ENCODE measurements at places on chromosomes 12 and 14.

- DNase-seq = no peak
Observed at GRCh38 chr12:6753772-6754356, 923 bp upstream of the MLF2 start.

DNA sequence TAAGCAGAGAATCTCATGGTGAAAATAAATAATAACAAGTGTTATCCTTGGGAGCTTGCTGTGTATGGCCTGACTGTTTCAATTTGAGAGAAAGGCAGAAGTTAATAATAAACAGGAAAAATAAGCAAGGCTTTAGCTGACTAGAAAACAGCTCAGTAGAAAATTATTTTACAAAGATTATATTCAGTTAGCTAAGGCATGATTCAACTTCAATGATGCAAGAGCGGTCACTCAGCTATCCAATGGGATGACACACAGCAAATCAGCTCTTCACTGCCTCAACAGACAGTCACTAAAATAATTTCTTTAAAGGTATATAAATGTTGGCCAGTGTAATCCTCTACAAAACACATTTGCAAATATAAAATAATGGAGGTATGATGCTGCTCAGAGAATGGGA, 18.6 kb downstream of the GSTZ1 start:
- DNase-seq = no peak

- DNase-seq = no peak
Observed at GRCh38 chr12:26172946-26173552, 22.3 kb upstream of the SSPN start.

- DNase-seq = no peak
Observed at GRCh38 chr14:76786601-76787000, 25.3 kb downstream of the VASH1 start.

- no peak for DNase-seq
Observed at GRCh38 chr12:75271576-75271975, 58.5 kb downstream of the CAPS2 start.

DNA sequence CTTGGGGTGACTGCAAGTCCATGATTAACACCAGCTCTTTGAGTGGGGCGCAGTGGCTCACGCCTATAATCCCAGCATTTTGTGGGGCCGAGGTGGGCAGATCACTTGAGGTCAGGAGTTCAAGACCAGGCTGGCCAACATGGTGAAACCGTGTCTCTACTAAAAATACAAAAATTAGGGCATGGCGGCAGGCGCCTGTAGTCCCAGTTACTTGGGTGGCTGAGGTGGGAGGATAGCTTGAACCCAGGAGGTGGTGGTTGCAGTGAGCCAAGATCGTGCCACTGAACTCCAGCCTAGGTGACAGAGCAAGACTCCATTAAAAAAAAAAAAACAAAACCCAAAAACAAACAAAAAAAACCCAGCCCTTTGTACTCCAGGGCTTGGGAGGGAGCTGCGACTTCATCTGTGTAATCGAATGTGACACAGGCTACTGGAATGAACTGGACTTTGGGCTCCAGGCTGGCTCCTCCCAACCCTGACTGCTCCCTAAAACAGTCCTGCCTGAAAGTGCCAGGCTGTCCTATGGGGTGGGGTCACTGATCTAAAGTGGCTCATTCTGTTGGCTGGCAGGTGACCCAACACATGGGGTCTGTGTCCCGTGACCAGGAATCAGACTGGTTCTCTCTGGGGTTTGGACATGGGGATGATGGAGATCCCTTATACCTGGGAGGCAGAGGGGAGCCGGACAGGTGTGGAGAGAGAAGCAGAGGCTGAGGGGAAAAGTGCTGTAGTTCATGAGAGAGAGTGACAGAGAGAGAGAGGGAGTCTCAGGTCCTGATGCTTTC, 9.3 kb upstream of the C12orf43 start:
- DNase-seq = no peak

GRCh38 chr12:52828156-52828555, 6.0 kb downstream of the KRT79 start:
- DNase-seq = no peak

GRCh38 chr12:42270596-42270995, 32.5 kb upstream of the YAF2 start:
- no peak for DNase-seq

GRCh38 chr12:119292893-119293630, 41.5 kb upstream of the CCDC60 start:
- no peak for DNase-seq

GRCh38 chr12:108175310-108175709, 46.2 kb downstream of the WSCD2 start:
- no peak for DNase-seq

DNA sequence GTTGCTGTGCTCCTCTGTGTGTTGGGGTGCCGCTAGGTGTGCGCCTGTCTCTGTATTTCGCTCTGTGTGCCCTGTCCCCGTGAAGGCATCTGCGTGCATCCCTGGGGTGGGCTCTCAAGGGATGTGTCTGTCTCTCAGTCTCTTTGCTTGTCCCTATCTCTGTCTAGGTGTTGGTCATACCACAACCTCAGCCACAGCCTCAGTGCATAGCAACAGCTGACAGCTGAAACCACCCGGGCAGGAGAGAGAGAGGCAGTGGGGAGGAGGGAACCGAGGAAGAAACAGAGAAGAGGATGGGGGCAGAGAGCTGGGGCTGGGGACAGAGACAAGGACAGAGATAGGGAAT, 953 bp upstream of the NXPH4 start:
- DNase-seq = peak; percentile 64

DNA sequence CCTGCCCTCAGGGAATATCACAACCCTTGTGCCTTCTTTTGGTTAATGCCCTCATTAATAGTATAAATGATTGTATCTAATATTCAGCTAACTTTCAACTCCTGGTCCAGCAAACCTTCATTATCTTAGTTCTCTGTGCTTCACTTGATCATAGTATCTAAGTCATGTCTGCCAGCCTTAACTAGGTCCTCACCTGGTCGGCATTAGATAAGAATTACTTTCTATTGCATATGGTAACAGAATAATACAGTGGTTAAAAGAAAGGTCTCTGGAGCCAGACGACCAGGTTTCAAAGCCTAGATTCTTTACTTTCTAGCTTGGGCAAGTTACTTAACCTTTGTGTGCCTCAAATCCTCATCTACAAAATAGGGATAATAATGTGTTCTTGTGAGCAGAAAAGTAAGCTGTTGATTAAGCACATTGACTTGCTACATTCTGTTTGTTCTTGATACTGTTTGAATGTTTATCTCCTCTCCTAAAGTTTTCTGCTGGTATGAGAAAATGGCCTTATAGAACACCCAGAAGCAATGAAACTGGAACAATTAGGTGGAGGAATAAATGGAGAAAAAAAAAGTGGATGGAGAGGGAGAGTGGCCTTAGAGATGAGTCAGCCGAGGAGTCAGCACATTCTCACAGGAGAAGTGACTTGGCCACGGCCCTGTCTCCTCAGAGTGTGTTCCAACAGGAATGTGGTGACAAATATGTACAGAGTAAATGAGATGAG, 176.1 kb downstream of the SLC25A21 start:
- DNase-seq = no peak

Data from GM12891 (cell line).